ENCODE measurements at places on chromosomes 11 and 22.

- no peak for DNase-seq
Measured at GRCh38 chr11:92388380-92388779, 163.8 kb downstream of the FAT3 start.

GRCh38 chr11:729492-730074 is 17.7 kb upstream of the TALDO1 start:
- DNase-seq: no peak

DNA sequence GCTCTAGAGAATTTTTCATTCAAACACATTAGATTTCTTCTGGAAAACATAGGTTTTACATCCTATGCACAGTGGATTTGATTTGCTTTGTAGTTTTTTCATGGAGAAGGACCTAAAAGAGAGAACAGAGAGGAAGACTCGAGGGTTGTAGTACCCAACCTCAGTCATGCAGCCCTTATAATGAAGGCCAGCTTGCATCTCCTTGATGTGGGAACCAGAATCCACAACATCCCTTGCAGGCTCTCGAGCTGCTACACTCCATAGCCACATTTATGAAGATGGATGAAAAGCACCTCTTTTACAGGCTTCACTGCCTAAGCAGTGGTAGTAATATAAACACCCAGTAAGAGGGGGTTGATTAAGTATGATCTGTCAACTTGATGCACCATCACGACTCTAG is 9.5 kb upstream of the OR5B12 start:
- DNase-seq: no peak

DNA sequence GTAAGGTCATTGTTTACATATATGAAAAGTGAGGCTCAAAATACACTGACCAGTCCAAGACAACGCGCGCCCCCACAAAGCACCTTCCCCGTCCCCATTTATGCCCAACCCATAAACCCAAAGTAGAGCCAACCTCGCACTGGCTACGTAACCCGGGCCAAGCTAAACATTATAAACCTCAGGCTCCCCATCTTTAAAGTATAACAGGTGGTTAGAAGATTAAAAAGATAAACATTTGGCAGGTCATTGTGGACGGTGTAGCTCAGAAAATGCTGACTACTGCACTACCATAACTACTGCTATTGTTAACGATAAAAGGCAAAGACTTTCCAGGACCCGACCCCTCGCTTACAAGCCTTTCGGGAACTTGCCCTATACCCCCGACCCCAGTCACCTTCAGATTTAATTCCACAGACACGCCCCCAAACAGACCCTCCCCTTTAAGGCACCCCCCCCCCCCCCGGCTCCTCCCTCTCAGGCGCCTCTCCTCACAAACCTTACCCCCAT is 470 bp downstream of the NUMA1 start:
- no peak for DNase-seq

DNA sequence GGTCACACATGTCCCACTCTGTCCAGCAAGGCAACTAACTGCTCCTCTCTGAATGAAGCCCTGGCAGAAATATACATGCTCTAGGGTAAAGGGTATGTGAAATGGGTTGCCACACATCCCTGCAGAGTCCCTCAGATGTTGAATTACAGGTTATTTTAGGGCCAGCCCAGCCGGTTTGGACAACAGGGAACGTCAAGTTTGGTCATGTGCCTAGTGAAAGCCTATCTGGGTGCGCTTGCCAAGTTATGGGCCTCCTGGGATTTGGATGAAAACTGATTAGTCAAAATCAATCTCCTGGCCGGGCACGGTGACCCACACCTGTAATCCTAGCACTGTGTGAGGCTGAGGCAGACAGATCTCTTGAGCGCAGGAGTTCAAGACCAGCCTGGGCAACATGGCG is 10.4 kb downstream of the AP1B1 start:
- no peak for DNase-seq

DNA sequence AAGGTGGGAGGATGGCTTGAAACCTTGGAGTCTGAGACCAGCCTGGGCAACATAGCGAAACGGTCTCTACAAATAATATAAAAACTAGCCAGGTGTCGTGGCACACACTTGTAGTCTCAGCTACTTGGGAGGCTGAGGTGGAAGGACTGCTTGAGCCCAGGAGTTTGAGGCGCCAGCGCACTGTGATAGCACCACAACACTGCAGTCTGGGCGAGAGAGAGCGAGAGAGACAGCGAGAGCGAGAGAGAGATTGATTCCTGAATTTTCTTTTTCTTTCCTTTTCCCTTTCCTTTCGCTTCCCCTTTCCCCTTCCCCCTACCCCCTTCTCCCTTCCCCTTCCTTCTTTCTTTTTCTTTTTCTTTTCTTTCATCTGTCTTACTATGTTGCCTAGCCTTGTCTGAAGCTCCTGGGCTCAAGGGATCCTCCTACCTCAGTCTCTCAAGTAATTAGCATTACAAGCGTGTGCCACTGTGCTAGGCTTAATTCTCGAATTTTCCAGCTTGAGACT is 162.4 kb upstream of the ZBED5 start:
- no peak for DNase-seq

GRCh38 chr11:14656536-14657457 is 13.2 kb downstream of the PDE3B start:
- no peak for DNase-seq

GRCh38 chr22:40792451-40792850 is 26.7 kb downstream of the SLC25A17 start:
- DNase-seq: no peak

DNA sequence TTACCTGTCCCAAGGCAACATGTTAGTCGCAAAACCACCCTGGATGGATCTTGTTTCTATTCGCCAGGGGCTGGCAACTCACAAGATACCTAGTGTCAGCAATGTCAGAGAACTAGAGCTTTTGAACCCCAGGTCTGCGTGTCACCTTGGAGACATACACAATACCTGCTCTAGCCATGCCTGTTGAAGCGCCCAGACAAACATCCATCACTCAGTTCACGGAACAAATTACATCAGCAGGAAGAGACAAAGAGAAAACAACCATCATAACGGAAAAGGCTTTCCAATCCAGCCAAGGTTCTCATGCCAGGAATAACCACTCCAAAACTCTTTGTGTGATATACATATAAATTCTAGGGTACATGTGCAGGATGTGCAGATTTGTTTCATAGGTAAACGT is 2.2 kb downstream of the CD59 start:
- DNase-seq: no peak

- DNase-seq: no peak
Measured at GRCh38 chr11:102598272-102598671, 26.9 kb downstream of the MMP20 start.

- no peak for DNase-seq
Measured at GRCh38 chr11:64620381-64620971, 29.5 kb downstream of the SLC22A12 start.

GRCh38 chr11:67303132-67303834 is at the start of gene SSH3:
SSH3 (plus strand) TSS chr11:67303530; CDS start chr11:67303626, 96 bp downstream.
- no peak for DNase-seq

DNA sequence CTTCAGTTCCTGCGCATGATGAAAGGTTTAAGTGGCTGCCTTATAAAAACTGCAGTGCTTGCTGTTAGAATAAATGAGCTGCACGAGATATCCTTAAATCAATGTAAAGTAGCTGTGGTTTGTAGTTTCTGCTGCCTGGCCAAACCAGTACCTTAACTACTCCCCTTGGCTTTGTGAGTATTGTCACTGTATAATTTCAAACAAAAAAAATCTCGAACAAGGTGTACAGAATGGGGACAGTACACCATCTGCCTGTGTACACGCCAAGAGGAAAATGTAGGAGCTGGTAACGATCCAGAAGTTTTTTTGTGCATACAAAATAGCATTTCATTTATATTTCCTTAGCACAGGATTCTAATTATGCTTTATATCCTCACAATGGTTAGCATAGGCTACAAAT is 20.6 kb upstream of the NDUFC2 start:
- no peak for DNase-seq

- no peak for DNase-seq
Measured at GRCh38 chr11:86589204-86589603, 83.2 kb downstream of the ME3 start.

DNA sequence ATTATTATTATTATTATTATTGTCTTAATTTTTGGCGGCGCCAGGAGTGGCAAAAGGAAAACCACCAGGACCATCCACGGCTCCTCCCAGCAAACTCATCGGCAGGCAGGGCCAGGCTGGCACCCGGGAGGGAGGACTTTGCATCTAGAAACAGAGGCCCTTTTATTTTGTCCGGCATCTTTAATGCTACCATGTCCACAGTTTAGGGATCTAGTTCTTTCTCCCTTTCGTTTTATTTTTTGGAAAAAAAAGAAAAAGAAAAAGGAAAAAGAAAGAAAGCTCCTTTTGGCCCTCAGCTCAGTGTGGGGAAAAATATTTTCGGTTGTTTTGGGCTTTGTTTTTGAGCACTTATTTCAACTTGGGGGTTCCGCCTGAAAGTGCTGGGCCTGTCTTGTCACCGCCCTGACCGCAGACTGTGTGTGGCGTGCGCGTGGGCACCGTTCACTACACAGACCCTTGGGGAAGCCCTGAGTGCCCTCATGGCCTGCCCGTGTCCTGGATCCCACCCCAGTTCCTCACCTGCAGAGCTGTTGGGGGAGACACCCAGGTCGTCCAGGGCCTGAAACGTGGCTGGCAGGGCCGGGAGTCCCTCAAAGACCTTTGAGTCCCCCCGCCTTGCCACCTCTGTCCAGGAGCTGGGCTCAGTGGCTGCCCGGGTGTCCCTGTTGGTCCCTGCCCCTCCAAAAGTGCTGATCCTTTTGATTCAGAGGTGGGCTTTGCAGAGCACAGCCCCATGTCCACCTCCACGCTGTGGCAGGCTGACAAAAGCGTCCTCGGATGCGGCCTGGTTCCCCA is 69.1 kb upstream of the PPARA start:
- DNase-seq: no peak

- DNase-seq: no peak
Measured at GRCh38 chr22:38107692-38108515, 2.6 kb downstream of the BAIAP2L2 start.

DNA sequence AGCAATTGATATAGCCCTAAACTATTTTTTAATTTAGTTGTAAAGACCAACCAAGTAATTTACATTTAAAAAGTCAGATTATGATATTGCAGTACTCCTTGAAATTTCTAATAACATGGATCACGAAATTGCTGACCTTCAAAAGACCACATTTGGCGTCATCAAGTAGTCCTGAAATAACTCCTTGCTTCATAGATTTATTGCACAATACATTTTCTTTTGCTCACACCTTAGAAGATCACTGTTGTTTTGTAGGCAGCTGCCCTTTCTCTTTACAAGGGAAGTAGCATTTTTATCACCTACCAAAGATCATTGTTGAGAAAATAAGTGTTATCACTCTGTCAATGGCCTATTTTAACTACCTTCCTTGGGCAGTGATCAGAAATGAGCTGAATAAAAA is 815.8 kb downstream of the METTL15 start:
- no peak for DNase-seq

DNA sequence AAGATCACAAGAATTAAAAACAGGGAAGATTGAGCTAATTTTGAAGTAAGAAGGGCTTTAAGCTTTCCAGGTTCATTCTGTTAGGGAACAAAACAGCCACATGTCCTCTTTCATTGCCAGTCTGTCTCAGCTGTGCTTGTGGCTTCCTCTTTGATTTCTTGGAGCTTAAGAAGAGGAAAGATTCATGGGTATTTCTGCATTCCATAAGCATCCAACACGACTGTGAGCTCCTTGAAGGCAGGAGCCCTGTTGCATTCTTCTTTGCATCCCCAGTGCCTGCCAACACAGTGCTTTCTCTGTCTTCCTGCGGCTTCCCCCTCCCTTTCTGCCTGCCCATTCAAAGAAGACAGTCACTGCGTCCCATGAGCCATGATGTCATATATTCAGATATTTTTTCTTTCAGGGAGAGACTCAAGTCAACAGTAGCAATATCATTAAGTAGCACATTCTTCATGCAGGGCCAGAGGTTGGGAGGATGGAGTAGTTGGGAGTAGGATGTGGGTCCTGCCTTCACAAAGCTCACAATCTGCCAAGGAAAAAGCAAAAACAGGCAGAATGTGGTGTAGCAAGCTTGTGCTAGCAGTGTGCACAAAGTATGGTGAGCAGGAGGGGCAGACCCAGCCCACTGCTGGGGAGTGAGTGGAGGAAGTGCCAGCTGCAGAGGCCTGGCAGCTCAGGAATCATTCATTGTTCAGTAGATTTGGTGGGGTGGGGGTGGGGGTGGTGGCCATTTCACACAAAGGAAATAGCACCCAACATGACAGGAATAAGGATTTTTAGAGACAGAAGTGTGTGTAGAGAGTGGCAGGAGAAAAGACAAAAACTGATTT is 162.1 kb upstream of the RASSF10 start:
- no peak for DNase-seq

DNA sequence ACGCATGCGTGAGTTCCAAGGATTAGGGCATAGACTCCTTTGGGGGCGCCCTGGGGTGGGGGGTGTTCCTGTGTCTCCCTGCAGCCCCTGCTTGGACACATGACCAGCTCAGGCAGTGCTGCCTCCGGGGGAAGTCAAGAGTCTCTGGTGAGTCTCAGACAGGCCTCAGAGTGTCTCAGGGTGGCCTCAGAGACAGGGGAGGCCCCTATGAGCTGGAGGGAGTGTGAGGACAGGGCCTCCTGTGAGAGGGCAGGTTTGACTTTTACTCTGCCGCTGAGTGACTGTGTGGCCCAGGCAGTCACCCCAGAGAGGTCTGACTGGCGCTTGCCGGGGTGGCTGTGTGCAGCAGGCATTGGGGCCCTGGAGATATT is 41.2 kb upstream of the KCNQ1OT1 start:
- DNase-seq: no peak

DNA sequence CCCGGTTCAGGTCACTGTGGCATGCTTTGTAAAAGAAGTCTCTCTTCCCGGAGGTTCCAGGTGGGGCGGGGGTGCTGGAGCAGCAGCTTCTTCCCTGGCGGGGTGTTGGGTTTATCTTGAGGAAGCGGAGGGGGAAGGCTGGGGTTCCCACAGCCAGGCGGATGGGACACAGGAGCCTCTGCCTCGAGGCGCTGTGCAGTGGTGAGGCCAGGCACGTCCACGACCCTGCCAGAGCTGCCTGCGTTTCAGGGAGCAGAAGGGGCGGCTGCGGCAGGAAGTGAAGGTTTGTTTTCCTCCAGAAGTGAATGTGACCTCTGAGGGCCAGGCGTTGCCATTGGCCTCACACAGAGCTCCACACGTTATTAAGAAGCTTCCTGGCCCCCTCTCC is 20.1 kb upstream of the ADORA2A start:
- DNase-seq: no peak

- DNase-seq: no peak
Measured at GRCh38 chr11:36253238-36253637, 36.0 kb downstream of the COMMD9 start.

- no peak for DNase-seq
Measured at GRCh38 chr22:46465793-46466192, 71.6 kb downstream of the CELSR1 start.

Data from activated CD4-positive, CD25-positive, alpha-beta regulatory T cell treated with anti-CD3 and anti-CD28 coated beads, Interleukin-2, amount 50 U/mL, for 16 hours (primary cell).